PC-9 (cell line): ENCODE measurements at places on chromosomes 11 and 22. TPM values are rescaled to one million over a fixed set of nuclear protein-coding genes. Genes with fewer than 3 reads are reported as not detected.

DNA sequence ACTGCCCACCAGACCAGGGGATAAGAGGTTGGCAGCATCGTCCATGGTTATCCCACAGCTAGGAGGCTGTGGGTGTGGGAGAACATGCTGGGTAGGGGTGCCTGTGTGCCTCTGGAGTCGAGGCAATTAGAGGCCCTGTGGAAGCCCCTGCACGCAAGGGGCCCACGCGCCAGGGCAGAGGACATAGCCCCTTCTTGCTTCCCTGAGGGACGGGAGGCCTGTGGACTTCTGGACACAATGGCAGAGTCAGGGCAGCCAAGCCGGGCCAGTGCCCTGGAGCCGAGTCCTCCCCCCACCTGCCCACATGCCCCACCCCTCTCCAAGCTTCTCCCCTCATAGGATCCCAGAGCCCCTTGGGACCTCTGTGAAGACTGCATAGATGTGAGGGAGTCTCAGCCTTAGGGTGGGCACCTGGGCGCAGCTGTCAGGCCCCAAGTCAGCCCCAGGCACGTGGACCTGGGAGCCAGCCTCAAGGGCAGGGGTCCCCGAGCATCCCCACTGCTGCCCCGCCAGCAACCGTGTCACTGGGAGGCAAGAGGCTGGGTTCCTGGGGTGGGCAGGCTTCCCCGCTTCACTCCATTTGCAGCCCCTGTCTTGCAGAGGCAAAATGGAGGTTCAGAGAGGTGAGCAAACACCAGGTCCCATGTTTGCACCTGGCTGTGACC lies 52.4 kb downstream of the CDKN1C start:
- no peak for DNase-seq
- H3K27me3 ChIP-seq, result no peaks in the 10 kb centered on the region
- no peak overlapping the region for H3K27ac ChIP-seq
- no peaks in the 10 kb centered on the region for H3K4me1 ChIP-seq

- no peaks in the 10 kb centered on the region for H3K27me3 ChIP-seq
- no peak overlapping the region for H3K4me3 ChIP-seq
- H3K4me1 ChIP-seq, result peaks cover 24% of the 10 kb centered on the region
Measured at GRCh38 chr11:69212798-69213110, 57.0 kb downstream of the SMIM38 start.

Gene FOLH1
- not detected in 2 replicates for total RNA-seq

Gene POGLUT3
- 19.9 and 31.7 TPM in 2 replicates for total RNA-seq

Gene ROBO4
- total RNA-seq, result 0.20 TPM in 1 of 2 replicates, not detected in the other

Gene SCARF2
- 0.52 and 1.7 TPM in 2 replicates for total RNA-seq

Gene CHST1
- total RNA-seq, result not detected in 2 replicates

Gene C1QTNF5
- total RNA-seq, result not detected in 2 replicates

Gene XKR3
- not detected in 2 replicates for total RNA-seq
